Heart left ventricle (tissue), 16 donors: ENCODE measurements at places on chromosomes 4 and X.

DNA sequence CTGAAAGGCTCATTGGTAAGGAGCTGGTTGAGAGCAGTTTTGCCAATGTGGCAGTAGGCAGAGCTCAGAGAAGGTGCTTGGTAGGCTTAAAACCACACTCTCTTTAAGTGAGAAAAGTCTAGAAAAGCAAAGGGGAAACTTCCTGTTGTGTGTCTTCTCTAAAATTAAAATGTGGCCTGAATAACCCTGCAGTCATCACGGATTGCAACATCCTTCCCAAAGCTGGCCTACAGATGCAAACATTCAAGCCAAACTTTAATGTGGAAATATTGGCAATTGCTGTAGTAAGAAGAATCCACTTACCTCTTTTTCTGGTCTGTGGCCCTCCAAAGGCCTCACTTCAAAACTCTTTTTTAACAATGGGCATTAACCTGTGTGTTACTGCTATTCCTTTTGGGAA lies 348.5 kb downstream of the OPHN1 start:
- DNase-seq: no peak

GRCh38 chr4:125511715-125512114 lies 197.0 kb downstream of the FAT4 start:
- no peak for DNase-seq

DNA sequence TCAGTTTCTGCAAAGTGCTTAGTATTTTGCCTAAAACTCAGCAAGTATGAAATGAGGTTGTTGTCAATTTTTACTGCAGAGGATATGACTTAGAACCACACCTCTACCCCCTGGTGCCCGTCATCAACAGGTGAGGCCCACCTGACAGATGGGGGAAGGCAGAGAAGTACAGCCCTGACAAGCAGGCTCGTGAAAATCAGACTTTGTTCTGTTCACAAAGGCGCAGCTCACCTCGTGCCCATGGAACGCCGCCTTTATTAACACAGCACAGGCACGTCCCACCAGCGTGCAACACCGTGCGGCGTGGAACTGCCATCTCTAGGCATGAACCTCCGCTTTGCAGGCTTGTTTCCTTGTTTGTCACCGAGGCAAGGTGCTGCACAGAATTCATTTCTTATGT lies 13.3 kb downstream of the CYP4V2 start:
- DNase-seq: no peak

- no peak for DNase-seq
Observed at GRCh38 chr4:139682309-139682708, 16.7 kb downstream of the MGST2 start.

- no peak for DNase-seq
Observed at GRCh38 chr4:36241771-36242170, 2.5 kb downstream of the ARAP2 start.

DNA sequence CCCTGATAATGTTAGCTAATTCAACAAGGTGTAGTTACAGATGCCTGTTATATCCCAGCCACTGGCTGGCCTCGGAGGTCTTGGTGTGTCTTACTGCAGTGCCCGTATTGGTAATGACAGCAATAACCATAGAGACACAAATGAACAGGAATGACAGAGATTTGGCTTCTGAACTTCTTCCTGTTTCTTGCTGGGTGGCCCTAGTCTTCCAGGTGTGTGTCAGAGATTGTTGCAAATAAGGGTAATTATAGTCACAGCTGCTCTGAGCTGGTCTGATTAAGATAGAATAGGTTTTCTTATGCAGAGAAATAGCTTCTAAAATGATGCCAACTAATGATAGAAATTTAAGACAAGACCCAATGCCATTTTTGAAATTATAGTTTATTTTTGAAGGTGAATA lies 64.1 kb upstream of the MAD2L1 start:
- no peak for DNase-seq
